ENCODE measurements at places on chromosomes 11 and 22.

DNA sequence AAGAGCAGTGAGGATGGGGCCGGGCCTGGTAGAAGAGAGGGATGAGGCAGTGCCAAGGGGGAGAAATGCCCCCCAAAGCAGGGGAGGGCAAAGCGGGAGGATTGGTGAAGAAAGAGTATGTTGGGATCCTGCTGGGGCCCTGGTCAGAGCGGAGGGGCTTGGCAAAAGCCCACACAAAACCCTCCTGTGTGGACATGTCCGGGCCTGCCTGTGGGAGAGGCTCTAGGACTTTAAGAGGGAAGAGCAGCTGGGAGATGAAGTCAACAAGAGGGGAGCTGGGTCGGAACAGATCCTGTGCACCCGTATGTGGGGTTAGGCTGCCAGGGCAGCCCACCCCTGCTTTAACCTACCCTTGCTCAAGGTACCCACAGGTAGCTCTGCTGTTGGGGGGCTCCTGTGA lies 25.8 kb downstream of the ART5 start:
- no peak for DNase-seq

GRCh38 chr22:32378707-32379272 lies 21.1 kb downstream of the RFPL3 start:
- DNase-seq = peak; percentile 54

- DNase-seq = no peak
Observed at GRCh38 chr11:60221181-60221580, 21.8 kb downstream of the MS4A4E start.

DNA sequence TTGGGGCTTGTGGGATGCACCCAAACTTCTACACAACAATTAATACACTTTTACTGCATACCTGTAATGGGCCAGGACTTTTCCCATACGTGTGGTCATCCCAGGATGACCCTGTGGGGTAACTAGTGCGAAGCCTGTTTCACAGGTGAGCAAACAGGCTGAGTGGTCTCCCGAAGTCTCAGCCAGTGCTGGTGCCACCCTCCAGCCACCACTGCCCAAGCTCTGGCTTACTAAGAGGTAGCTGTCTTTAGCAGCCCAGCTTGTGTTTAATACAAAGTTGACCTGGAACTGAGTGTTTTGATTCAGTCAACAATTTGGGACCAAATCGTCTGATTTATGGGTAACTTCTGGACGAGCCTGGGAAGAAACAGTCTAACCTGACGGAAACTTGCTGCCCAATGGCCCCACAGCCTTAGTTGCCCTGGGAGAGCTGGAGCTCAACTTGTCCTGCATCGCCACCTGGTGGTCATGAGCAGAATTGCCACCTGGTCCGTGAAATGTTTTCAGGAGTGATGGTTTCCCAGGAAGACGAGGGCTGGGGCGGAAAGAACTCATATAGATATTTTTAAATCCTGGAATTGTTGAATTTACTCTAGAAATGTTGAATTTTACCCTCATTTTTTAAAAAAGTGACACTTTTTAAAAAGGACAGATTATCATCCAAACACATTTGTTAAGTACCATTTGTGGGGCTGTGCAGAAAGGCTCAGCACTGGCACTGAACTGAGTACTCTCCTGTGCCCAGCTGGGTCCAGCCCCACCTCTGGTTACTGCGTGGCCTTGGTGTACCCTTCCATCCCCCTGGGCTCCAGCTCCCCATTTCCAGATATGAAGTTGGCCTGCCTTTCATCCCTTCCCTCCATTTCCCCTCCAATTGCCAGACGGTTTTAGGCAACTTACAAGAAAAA lies 95.5 kb upstream of the PARVA start:
- DNase-seq = peak; percentile 91

DNA sequence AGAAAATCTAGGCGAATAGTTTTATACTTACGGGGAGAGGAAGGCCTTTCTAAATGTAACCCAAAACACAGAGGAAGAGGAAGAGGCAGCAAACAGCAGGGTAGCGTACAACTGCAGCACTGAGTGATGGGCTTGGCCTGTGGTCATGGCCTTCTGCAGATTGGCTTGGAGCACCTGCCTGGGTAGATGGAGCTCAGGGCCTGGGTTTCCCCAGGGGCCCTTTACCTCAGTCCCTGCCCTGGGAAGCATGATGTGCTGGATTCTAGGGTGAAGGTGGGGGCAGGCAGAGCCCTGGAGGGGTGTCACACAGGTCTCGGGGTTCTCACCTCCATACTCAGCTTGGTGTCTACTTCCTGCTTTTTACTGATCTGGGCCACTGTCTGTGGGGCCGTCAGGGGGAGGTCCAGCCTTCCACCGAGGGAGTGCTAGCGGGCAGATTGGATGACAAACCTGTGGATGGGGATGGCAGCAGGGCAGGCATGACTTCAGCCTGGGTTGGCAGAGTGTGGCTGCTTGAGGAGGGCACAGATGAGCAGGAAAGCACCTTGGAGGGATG lies 27.7 kb upstream of the CHRM1 start:
- no peak for DNase-seq

DNA sequence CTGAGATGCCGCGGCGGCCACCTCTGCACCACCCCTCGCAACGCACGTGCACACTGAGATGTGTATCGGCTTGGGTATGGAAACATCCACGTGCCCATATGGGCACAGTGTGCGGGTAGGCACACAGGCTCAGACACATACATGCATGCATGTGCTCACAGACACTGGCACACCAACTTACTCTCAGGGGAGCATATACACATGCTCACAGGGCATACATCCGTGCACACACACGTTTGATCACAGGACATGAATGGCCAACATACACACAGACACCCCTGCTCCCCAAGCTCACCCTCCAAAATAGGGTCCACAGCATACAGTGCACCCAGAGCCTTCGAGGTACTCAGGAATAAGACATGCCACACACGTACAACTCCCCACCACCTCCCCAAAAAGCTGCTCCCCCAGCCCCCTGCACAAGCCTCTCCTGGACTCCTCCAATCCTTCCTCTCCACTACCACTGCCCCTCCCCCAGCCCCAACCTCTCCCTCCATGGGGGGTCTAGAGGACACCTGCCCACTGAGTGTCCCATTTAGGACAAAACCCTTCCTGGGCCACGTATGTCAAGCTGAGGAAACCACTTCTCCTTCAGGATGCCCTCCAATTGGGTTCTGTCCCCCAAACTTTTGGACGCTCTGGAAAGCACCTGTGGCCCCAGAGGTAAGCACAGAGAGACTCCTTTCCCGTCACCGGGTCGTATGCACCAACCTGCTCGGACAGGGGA lies 53.1 kb downstream of the SLC22A12 start:
- no peak for DNase-seq

DNA sequence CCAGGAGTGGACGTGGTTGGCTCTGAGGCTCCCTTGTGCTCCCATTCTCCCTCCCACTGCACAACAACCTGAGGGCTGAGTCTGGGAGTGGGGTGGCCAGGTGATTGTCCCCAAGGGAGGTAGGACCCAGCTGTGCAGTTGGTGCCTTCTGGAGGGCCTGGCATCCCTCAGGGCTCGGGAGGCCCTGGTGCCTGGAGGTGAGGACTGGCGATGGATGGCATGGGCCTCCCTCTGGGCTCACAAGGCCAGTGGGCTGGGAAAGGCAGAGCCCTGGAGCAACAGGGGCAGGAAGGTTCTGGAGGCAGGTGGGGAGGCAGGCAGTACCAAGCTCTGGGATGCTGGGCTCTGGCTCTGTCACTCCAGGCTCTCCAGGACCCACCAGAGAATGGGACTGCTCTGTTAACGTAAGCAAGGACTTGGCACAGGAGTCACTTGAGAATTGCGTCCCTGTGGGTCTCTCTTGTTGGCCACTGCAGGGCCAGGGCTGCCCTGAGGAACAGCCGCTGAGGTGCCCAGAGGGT lies 114.2 kb downstream of the KCNQ1OT1 start:
- peak; percentile 0 for DNase-seq

GRCh38 chr11:66228521-66228920 lies 39.9 kb upstream of the RAB1B start:
- no peak for DNase-seq

- DNase-seq = no peak
Observed at GRCh38 chr22:37314315-37315074, 32.2 kb downstream of the CYTH4 start.

DNA sequence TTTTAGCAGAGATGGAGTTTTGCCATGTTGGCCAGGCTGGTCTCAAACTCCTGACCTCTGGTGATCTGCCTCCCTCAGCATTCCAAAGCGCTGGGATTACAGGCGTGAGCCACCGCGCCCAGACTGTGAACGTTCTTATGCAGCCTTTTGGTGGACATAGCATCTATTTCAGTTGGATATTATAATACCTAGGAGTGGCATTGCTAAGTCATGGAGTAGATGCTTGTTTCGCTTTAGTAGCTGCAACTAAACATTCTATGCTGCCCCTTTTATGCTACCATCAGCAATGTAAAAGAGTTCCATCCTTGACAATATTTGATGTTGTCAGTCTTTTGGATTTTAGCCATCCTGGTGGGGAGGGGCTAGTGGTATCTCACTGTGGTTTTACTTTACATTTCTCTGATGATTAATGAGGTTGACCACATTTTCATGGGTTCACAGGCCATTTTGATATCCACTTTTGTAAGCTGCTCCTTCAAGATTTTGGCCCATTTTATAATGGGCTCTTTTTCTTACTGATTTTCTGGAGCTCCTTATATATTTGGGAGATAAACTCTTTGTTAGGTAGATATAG lies 16.5 kb upstream of the APOBEC3A start:
- no peak for DNase-seq

DNA sequence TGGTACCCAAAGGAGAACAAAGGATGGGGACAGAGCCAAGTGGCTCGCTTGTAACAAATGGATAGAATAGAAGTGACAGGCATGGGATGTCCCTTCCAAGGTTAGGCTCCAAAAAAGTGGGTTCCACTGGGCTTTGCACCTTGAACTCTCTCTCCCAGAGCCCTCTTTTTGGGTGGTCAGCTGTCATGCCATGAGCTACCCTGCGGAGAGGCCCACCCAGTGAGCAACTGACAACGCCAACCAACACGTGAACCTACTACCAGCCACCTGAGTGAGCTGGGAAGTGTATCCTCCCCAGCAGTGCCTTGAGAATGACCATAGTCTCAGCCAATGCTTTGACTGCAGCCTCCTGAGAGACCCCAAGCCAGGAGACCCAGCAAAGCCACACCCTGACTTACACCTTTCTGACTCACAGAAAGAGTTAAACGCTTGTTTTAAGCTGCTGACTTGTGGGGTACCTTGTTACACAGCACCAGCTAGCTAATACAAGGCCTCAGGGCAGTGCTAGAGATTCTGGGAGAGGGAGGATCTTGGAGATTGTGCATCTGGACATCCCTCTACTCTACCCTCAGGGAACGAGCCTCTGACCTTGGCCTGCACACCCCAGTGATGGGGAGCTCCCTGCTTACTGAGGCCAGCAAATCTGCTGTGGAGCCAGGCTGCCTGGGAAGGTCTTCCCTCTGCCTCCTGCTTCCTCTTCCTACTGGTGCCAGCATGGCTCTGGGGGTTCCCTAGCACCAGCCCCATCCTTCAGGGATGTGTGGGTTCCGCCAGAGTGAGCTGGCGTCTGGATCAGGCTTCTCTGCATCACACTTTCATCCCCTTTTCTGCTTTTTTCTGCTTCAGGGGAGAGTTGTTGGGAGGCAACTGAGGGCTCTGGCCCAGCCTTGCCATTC lies 29.1 kb upstream of the RFPL3 start:
- DNase-seq = no peak

DNA sequence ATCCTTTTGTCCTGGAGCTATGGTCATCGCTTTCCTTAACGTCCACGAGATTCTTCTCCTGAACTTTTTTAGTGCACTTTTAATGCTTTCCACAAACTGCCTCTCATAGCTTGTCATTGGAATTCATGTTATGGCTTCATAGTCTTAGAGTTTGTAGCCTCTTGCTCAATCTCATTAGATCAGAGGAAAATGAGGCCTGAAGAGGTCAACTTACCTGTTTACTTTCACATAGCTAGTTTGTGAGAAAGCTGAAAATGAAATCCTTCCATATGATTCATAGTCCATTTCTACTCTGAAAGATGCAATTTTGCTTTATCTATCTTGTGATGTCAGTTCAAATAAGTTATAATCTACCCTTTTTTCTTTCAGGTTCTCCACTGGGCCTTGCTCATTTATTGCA lies 1747.2 kb upstream of the RAG2 start:
- DNase-seq = no peak

DNA sequence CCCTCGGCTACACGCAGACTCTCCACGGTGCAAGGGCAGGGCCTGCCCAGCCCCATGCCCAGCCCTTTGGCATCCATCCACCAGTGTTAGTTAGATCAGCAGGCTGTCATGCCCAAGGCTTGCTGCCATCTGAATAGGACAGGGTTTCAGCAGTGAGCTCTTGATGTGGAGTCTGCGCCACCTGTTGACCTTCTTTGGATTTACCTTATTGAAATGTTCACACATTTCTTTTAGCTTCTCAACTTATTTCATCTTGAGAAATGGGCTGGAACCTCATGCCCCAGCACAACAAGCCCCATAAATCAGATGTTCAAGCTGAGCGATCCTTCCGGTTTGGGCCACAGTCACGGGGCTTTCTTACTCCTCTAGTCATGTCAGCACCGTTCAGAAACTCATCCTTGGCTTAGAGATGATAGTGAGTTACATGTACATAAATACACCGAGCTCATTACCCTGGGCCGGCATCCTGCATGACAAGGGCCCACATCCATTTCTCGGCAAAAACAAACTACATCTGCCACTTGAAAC lies 61.7 kb downstream of the PARVB start:
- DNase-seq = no peak

GRCh38 chr11:68546555-68546954 lies 86.0 kb downstream of the PPP6R3 start:
- DNase-seq = no peak

DNA sequence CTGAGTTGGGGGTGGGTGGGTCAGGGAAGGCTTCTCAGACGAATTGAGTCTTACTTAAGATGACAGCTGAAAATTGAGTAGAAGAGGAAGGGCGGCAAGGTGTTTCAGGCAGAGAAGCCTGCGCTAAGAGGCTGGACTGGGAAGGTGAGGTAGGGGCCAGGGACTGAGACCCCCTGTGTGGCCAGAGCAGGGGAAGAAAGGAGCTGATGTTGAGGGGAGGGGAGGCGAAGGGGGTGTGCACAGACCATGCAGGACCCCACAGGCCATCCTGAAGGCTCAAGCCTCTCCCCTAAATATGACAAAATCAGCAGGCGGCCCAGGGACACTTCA lies 40.6 kb upstream of the CREB3L1 start:
- DNase-seq = no peak

GRCh38 chr11:19633276-19633675 lies 79.4 kb upstream of the NAV2 start:
- DNase-seq = no peak

DNA sequence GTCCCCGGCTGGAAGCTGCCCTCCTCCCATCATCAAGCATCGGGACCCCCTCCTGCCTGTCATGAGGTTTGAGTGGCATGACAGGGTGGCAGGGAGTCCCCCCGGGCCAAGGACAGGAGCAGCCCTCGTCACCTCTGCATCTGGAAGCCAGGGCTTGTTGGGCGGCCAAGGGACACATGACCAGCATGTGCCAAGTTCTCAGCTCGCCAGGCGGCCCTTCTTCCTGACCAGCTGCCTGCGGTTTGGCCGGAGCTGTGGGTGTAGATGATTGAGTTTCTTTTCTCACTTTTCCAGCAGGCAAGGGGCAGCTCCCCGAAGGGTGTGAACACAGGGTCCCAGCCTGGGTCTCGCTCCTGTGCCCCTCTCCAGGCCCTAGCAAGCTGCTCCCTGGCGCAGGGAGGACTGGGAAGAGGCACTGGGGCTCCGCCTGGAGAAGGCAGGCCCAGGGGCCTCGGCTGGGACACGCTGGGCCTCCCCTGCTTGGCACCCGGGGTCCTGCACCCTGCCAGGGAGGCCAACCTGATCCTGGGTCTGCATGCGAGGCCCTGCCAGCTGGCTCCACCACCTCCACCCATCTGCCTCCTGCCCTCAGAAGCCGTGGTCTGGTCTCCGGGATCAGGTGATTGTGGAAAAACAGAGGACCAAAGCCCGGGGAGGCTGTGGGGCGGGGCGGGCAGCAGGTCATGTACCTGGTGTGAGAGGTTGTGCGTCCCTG lies 13.4 kb downstream of the ARHGAP8 start:
- no peak for DNase-seq

Data from neural crest cell (in vitro differentiated cells).